Diencephalon (tissue), 1 donor: ENCODE measurements at places on chromosomes 4 and X. TPM values are rescaled to one million over a fixed set of nuclear protein-coding genes. Genes with fewer than 3 reads are reported as not detected.

Gene CFI
- total RNA-seq, result 5.1 TPM

Gene FAM184B
- 9.0 TPM for total RNA-seq

Gene INPP4B
- 35.1 TPM for total RNA-seq

Gene YY2
- 1.4 TPM for total RNA-seq

Gene EPHA5
- 84.4 TPM for total RNA-seq

Gene ATP10D
- total RNA-seq, result 16.1 TPM

Gene PNCK
- total RNA-seq, result 52.6 TPM

Gene EDA
- total RNA-seq, result 4.4 TPM

Gene RTL9
- total RNA-seq, result 1.6 TPM

Gene MSANTD1
- 15.7 TPM for total RNA-seq

Gene TEC
- 1.2 TPM for total RNA-seq

Gene ZAR1
- total RNA-seq, result 0.23 TPM

Gene LRIT3
- total RNA-seq, result 0.23 TPM

Gene CXCL3
- total RNA-seq, result 1.2 TPM
